ENCODE measurements at places on chromosomes 16 and 17.
A peak's percentile ranks its signal among the peaks of the same experiment; 100 is the strongest.

GRCh38 chr17:46876353-46876887 is 25.0 kb downstream of the WNT9B start:
- no peak for DNase-seq

- no peak for DNase-seq
Measured at GRCh38 chr16:66386629-66387622, 20.4 kb downstream of the CDH5 start.

DNA sequence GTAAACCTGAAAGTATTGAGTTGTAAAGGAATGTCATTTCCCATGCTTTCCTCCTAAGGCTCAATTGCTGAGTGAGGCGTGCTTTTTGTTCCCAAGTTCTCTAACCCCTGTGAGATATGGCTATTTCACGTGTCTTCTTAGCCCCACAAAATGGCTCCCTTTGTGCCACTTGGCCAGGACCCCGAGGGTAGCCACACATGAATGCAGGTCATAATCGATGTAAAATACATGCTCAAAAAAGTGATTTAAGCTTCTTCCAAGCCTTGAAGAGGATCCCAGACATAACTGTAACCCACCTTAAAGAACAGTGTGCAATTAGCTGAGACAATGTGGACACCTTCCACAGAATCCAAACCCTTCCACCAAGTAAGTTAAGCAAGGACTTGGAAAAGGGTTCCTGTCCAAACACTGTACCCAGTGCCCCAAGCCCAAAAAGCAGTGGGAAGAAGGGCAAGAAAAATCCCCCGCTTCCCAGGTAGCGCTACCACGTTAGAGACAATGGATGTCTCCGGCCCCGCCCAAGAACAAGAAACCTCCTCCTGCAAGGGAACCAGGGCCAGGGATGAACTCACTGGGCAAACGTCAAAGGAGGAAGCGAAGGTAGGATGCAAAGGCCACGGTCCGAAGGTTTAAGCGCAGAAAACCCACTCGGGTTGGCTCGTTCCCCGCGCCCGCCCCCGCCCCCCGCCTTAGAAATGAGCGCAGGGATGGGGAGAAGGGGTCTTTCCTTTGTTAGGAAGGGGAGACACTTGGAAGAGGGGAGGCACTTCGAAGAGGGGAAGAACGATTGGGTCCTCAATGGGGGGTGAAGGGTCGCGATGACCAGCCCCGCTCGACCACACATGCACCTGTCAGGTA is 1.2 kb downstream of the JPT1 start:
- no peak for DNase-seq

GRCh38 chr17:65405563-65405962 is 155.9 kb downstream of the AXIN2 start:
- DNase-seq: no peak

GRCh38 chr16:4011940-4012629 is 104.2 kb downstream of the ADCY9 start:
- DNase-seq: no peak

DNA sequence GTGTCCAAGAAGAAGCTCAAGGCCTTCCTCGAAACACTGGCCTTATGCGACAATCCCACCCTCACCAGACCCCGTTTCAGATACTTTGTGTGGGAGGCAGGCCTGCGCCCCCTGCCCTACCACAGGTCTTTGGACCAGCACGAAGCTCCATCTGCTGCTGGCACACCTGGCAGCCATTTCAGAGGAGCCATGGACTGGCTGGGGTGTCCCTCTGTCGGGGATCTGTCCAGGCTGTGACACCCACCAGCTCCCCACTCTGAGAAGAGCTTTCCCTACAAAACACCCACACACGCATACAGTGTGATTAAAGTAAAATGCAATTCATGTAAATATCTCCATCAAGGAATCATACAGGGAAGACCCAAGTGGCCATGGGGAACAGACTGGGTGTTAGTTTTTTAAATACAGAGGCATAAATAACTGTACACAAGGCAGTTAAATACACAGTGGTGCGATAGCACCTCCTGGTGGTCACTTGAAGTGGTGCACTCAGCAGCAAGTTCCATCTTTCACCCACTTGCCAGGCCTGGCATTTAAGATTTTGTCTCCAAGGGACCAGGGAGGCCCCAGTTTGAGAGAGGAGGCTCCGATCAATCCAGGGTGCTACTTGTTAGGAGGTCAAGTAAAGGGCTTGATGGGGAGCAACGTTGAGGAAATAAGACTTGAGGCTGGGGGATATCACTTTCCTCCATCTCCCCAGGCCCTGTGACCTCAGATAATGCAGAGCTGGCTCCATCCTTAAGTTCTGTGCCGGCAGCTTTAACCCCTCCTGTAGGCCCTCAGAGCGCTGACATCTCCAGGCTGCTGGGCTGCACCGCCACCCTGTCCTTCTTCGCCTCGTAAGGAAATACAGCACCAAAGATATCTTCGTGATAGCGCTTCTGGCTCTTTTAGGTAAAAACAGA is 43.6 kb downstream of the NOS2 start:
- peak; percentile 50 for DNase-seq

GRCh38 chr17:8947201-8947600 is 18.3 kb downstream of the PIK3R5 start:
- DNase-seq: no peak

DNA sequence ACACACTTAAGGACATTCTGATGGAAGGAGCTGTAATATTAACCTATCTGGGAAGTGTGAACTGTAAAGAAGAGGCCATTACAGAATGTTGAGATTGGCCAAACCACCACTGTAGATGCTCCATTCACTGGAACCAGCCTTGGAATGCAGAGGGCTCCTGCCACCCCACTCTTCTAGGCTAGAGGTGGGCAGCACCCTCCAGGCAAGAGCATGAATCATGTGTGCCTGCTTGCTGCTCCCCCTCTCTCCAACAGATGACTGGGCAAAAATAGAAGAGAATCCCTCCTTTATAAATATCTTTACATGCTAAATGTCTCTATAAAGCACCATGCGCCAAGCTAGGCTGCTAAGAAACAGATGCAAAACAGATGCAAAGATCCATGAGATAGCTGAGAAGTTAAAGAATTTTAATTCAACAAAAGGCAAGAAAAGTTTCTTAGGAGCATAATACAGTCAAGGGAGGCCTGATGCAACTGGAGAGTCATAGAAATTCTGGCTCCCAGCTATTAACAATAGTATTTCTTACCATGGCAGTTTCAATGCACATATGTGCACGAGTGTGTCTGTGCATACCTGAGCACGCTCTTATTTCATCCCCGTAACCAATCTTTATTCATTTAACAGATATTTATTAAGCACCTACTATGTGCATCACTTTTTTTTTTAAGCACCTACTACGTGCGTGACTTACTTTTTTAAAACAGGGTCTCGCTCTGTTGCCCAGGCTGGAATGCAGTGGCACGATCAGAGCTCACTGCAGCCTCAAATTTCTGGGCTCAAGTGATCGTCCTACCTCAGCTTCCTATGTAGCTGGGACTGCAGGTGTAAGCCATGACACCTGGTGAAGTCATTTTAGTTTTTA is 53.6 kb downstream of the GRIN2A start:
- DNase-seq: no peak

GRCh38 chr17:6435968-6436367 is 1.0 kb upstream of the AIPL1 start:
- peak; percentile 60 for DNase-seq

- DNase-seq: no peak
Measured at GRCh38 chr17:79029327-79030009, 5.5 kb downstream of the C1QTNF1 start.

- no peak for DNase-seq
Measured at GRCh38 chr16:14399378-14400284, 230.4 kb downstream of the PARN start.

GRCh38 chr16:71746442-71747046 is 22.0 kb upstream of the PHLPP2 start:
- DNase-seq: no peak

GRCh38 chr16:4316864-4317531 is 1.1 kb downstream of the GLIS2 start:
- DNase-seq: no peak

GRCh38 chr17:36482611-36483504 is 3.6 kb upstream of the ZNHIT3 start:
- DNase-seq: peak; percentile 84

GRCh38 chr17:43655693-43656255 is 5.9 kb downstream of the MEOX1 start:
- DNase-seq: no peak

- peak; percentile 66 for DNase-seq
Measured at GRCh38 chr17:9239793-9240658, 218.7 kb downstream of the NTN1 start.

- no peak for DNase-seq
Measured at GRCh38 chr17:72151565-72152386, 31.0 kb downstream of the SOX9 start.

- DNase-seq: no peak
Measured at GRCh38 chr16:11797957-11798299, 870 bp upstream of the ZC3H7A start.

- no peak for DNase-seq
Measured at GRCh38 chr16:16850274-16850673, 471.3 kb downstream of the NPIPA7 start.

DNA sequence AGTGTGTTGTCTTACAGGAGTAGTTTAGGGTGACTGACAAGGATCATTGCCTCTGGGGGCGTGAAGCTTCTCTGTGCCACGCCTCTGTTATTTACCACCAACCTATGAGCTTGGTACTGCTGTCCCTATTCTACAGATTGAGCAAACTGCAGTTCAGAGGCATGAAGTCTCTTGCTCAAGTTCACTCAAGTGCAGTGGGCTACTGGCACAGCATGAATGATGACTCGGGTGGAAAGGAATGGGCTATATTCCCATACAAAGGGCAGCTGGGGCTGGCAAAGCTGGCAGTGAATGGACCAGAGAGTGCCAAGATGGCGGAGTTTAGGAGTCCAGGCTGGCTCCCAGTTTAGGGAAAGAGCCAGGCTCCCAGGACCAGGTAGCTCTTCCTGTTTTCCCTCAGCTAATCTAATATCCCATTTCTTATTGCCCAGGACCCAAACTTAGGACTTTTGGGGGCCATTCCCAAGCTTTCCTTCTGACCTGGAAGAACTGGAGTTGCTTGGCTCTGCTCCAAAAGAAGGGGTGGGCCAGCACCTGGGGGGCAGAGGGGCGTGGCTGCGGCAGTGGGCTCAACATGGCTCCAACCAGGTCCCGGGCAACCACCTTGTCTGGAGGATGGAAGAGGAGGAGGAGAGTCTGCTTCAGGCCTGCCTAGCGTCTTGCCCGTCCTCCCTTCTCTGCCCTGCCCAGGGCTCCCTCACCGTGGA is 12.9 kb downstream of the PLK1 start:
- no peak for DNase-seq
